ENCODE measurements at places on chromosomes 3 and 15. TPM values are rescaled to one million over a fixed set of nuclear protein-coding genes. Genes with fewer than 3 reads are reported as not detected.

LRRIQ4 gene
- not detected for total RNA-seq

DNA sequence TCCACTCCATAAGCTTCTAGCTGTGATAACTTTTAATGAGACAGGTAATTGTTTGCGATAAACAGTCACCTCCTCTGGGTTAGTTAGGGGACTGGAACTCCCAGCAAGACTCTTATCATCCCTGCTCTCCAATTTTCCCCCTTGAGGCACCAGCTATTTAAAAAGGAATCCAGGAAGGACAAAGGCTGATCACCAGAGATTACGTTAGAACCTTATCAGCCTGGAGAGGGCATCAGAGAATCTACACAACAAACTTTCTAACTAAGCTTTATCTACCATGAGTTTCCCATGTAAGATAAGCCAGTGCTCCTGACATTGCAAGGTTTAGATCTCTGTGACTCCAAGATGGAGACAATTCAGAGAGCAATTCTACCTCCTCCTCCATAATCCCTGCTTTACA lies 31.3 kb downstream of the GPR176 start:
- DNase-seq, result no peak

ATP10A gene
- 7.1 TPM for total RNA-seq

DNA sequence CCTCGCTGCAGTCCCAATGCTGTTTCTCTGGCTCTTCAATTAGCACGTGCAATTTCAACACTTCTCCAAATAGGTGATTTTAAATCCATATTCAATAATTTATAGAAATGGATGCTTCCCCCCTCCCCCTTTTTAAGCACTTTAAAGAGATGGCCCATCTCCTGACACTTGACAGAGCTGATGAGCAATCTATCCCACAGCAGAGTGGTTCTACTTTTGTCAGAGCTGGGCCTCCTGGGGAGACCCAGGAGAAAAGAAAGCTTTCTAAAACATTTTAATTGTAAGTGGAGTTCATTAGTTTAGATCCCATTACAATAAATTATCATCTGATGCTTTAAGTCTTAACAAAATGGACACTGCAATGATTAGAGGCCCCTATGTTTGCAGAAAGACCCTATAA lies 127.7 kb downstream of the SHQ1 start:
- DNase-seq, result no peak

DNA sequence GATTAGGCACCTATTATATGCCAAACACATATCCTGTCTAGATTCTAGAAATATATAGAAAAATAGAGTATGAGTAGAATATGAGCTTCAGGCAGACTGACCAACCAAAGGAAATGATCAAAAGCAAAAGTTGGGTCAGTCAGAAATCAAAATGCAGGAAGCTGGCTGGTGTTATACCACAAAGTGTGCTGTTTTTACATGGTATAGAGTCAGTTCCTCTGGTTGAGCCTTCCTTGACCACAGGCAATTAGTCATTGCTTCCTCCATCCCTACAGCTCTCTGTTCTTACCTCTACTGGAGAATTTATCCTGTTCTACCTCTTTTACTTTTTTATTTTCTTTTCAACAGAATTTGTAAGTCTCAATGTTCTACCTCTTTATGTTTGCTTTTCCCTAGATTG lies 149.8 kb downstream of the TMCO5A start:
- DNase-seq, result no peak

GRCh38 chr3:113105093-113105449 lies 106.3 kb upstream of the BOC start:
- DNase-seq, result no peak

SHC4 gene
- total RNA-seq, result 2.5 TPM

DNA sequence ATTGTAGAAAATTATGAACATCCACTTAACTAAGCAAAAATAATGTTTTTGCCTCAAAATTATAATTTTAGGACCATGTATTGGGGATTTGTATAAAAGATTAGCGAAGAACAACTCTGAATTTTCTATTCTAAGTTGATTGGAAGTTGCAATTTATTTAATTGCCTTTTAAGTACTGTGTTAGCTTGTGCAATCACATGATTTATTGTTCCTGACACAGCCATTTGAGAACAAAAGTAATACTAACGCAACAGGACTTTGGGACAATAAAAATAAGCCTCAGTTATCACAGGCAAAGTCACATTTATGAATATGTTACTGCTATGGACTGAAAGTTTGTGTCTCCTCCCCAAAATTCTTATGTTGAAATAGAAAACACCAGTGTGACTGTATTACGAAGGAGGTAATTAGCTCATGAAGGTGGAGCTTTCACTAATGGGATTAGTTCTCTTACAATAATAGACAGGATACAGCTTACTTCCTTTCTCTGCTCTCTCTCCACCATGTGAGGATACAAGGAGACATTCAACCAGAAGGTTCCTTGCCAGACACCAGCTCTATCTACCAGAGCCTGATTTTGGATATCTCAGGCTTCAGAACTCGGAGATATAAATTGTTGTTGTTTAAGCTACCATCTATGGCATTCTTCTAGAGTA lies 745.9 kb downstream of the ZBBX start:
- no peak for DNase-seq

PRR20G gene
- total RNA-seq, result not detected

- no peak for DNase-seq
Observed at GRCh38 chr3:129974833-129975704, 549 bp downstream of the TRH start.

LXN gene
- 7.4 TPM for total RNA-seq

DNA sequence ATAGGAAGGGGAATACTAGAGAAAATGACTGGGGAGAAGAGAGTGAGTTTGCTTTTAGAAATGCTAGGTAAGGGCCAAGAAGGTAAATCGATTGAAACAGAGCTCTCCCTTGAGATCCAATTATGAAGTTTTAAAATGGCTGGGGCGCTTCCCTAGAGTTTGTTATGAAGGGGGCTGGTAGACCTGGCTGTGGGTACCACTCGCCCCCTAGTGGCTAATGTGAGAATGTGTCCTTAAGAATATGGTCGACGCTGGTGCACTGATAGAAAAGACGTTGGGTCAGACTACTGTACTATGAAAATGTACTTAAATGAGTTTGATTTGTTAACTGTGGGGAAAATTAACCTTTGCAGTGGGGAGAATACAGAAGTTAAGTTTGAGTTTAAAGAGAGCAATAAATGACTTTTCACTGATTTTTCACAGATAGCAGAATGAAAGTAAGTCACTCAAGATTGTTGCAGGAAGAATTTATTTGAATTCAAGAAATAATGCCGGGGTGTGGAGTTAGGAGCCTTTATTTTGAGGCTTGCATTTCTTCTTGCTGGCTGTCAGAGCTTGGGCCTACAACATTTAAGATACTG lies 9.2 kb downstream of the TMPRSS7 start:
- DNase-seq, result no peak

IGSF10 gene
- total RNA-seq, result 7.1 TPM

DNA sequence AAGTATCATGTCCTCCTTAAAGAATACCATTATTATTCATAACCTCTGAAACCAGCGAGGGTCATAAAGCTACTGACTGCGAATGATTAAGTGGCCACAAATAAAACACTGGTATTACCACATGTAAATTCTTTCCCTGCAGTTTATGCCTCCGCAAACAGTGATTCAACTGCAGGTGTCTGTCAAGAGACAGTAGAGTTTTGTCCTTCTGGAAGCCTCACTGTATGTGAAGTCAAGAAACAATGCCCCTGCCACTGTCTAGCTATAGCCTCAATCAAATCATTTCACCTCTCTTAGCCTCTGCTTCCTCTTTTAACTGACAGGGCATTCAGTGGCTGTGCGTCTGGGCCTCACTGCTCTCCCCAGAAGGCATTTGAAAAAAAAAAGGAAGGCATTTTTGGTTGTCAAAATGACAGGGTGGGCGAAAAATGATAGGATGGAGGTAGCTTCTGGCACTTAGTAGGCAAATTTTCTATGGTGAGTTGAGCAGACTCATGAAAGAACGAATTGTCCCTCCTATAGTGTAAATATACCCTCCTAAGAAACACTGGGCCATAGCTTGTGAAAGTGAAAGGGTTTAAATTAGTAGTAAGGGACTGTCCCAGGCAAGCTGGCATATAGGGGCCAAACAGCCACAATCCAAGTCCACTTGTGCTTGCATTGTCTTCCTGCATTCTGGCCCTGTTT lies 66.7 kb downstream of the FILIP1L start:
- no peak for DNase-seq

- no peak for DNase-seq
Observed at GRCh38 chr3:140204271-140204984, 269.4 kb downstream of the CLSTN2 start.

DNA sequence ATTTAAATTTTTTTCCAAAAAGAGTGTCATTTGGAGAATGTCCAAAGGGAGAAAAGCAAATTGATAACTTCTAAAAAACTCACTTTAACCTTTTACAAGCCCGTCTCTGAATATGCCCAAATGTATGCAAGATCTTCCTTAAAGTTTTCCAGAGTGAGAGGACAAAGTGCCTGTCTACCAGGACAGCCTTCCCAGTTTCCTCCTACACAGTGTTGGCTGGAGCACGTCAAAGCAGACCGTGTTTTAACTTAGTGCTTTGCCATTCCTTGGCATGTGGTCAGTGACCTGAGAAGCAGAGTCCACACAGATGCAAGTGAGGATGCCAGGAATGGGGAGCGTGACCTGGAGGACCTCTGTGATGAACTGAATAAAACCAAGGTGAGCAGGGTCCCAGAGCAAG lies 245.7 kb downstream of the FAM43A start:
- DNase-seq, result no peak

- DNase-seq, result no peak
Observed at GRCh38 chr3:23704298-23704697, 101.5 kb upstream of the UBE2E1 start.

TNFSF10 gene
- 63.1 TPM for total RNA-seq

- DNase-seq, result no peak
Observed at GRCh38 chr15:38545179-38545578, 19.4 kb downstream of the RASGRP1 start.

ASB14 gene
- total RNA-seq, result not detected

PARL gene
- total RNA-seq, result 34.0 TPM

DNA sequence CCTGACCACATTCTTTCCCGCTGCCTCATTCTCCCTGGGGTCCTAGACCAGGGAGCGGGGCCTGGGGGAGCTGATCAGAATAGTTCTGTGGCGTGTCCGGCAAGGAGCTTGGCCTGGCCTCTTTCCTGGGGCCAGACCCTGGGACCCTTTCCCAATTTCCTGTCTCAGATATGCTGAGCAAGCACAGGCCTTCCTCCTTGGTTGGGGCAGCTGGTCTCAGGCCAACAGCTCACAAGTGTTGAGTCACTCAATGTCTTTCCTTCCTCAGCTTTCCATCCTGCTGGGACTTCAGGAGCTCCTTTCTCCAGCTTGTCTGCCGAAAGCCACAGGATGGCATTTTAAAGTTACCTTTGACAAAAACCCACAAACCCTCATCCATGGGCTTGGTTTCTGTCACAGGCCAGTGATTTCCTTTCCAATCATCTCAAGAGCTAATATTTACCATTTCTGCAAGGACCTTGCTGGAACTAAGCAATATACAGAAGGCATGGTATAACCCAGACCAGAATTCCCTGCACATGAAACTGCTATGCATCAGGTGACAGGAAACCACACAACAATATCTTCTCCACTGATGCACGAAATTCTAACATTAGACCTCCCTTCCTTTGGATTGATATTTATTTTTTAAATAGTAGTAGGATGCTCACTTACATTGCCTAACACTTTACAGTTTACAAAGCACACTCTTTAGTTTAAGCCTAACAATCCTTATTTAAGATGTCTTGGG lies 19.5 kb upstream of the TIMP4 start:
- DNase-seq, result no peak

C3orf85 gene
- not detected for total RNA-seq

SLC2A2 gene
- total RNA-seq, result not detected

GRCh38 chr3:141411251-141411771 lies 43.0 kb downstream of the ZBTB38 start:
- DNase-seq, result no peak

- no peak for DNase-seq
Observed at GRCh38 chr3:123739754-123740153, 144.4 kb downstream of the MYLK start.

GRCh38 chr3:51568996-51569395 lies 30.5 kb downstream of the RAD54L2 start:
- no peak for DNase-seq

- DNase-seq, result no peak
Observed at GRCh38 chr15:62419192-62419591, 254.1 kb upstream of the C2CD4B start.

CCDC71 gene
- 35.5 TPM for total RNA-seq

OSTN gene
- not detected for total RNA-seq

KBTBD13 gene
- total RNA-seq, result not detected

DNA sequence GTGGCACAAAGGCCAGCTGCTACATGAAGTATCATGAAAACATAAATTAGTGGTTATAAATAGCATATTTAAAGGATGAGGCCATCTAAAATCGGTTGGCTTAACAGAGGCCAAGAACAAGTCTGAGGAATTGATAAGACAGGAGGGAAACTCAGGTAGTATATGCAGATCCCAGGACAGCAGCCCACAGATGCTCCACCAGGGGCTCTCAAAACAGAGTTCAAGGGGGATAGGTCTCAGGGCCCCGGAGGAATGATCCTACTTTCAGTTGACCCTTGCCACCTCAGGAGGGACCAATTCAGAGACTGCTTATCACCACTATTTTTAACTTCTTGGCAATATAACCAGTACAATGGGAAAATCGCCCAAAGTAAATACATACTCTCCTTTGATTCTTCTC lies 56.8 kb downstream of the RORA start:
- no peak for DNase-seq

- no peak for DNase-seq
Observed at GRCh38 chr3:117192888-117193287, 483.3 kb downstream of the TUSC7 start.

TIGIT gene
- 0.30 TPM for total RNA-seq

RCN2 gene
- total RNA-seq, result 18.3 TPM

GPX1 gene
- 116 TPM for total RNA-seq

EID1 gene
- total RNA-seq, result 57.6 TPM

DNA sequence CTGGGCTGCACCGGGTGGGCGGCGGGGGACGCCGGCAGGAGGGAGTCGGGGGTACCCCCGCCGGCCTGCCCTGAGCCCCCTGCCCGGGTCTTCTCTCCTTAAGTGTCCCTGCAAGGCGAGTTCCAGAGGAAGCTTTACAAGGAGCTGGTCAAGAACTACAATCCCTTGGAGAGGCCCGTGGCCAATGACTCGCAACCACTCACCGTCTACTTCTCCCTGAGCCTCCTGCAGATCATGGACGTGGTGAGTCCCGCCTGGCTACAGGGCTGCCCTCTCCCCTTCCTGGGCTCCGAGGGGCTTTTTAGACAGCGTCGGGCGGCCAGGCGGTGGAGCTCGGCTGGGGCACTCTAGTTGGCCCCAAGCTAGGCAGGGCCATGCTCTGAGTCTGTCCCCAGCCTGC lies 480 bp downstream of the CHRNA7 start:
- DNase-seq, result peak; percentile 51

SLC35G2 gene
- 1.1 TPM for total RNA-seq
